NCI-H446 (cell line): ENCODE measurements at places on chromosomes 13 and 19.

GRCh38 chr13:101978552-101979315, 423.1 kb downstream of the FGF14 start:
- no peak for DNase-seq

- no peak for DNase-seq
These were observed 1372.3 kb upstream of the SPRY2 start for GRCh38 chr13:81713201-81713600.

DNA sequence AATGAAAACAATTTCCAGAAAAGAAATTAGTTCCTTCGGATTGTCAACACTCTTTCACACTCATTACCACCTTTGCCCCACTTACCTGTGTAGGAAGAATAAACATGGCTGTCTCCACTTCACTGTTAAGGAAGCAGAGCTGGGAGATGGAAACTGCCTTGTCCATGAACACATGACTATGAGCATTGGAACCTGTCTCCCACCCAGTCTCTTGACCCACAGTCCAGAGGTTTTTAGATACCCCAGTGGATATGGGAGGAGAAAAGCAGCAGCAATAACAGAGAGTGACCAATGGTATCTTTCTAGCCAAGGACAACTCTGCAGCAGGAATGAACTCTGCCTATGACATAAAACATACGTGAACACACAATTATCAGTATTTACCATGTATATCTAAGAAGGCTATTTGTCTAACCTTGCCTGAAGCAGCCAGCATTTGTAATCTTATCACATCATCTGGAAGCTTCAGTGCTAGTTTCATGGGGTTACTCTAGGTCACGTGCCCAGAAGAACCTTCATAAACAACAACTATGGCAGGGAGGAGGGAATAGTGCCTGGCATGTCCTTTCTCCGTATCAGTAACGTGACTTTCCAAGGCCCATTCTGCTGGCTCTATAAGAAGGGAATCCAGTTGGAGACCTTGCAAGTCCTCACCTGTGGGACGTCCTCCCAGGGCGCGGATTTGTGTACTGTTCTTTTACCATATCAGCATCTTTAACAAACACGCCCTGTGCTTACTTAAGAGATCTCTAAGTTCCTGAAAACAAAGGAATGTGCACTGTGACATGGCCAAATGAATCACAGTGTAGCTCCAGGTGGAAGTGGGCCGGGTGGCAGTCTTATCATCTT, 221.8 kb upstream of the UBL3 start:
- DNase-seq: no peak

DNA sequence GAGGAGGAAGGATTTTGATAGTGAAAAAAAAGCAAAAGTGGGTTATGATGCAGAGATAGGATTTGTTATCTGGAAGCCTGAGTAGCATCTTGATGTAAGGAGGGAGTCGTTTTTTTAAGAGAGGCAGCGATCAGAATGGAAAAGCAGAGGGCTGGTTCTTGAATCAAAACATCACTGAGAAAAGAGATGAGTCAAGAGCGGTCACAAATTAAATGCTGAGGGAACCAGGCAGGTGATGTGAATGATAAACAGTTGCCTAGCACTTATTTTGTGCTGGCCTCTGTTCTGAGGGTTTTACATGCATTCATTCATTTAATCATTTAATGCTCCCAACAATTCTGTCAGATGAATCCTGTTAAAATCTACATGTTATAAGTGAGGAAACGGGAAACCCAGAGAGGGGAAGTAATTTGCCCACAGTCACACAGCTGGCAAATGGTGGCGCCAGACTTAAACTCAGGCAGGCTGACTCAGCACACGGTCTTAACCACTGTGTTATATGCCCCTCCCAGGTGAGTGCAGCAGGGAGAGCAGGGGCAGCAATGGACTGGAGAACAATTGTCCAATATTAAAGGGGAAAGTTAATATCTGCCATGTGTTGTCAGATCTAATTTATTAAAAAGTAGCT, 21.4 kb downstream of the SIGLECL1 start:
- DNase-seq: no peak

DNA sequence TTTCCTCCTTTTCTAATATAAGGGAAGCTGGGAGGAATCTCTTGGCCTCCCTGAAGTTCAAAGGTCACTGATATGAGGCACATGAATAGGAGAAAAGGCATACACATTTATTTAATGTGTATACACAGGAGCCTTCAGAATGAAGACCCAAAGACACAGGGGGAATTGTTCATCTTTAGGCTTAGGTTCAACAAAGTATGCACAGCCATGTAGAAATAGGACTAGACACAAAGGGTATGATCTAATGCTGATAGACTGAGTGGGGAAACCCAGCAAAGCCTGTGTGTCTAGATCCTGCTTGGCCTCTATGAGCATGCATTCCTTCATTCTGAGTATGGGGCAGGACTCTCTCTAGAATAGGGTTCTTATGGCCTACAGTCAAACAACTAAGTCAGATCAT, 177.1 kb upstream of the RFC3 start:
- DNase-seq: no peak

DNA sequence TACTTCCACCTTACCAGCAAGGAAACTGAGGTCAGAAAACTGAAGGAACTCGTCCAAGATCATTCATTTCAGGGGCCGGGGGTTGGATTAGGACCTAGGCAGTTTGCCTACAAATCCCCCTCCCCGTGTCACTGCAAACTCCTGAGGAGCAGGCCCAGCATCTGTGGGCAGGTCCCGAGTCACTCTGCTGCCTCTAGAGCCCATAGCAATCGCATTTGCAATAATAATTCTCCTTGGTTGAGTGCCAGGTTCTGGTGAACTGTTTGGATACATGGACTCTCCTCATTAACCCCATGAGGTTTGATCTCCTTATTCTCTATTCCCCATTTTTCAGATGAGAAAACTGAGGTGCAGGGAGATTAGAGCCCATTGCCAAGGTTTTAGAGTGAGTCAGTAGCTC, 903 bp downstream of the PIN1 start:
- no peak for DNase-seq

- DNase-seq: no peak
These were observed 10.0 kb downstream of the NRTN start for GRCh38 chr19:5814852-5815246.

- no peak for DNase-seq
These were observed 12.4 kb downstream of the C19orf25 start for GRCh38 chr19:1466461-1467214.

DNA sequence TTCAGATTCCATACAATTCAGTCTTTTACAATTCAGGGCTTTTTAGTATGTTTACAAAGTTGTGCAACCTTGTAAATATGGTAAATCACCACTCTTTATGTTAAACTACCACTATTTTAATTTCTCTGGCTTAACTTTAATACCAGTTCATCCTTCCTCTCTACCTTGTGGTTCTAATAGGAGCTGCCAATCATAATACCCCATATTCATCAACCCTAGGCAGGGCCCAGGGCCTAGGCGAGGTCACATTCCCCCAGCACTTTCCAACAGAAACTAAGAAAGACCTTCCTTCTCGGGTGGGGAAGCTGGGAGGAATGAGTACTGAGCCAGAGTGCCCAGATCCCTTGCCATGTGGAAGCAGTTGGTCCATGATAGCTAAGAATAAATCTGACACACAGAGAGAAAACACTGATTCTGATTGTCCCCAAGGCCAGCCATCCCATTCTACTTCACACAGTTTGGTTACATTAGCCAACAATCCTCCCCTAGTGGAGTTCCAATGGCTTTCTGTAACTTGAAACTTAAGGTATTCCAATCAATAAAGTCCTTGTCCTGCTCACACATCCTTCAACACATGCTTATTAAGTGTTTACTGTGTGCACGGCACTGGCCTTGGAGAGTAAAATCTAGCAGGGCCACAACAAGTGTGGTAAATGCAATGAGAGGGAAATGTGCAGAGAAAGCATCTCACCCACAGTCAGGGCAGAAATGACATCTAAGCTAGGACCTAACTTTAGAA, 76.8 kb downstream of the NUFIP1 start:
- no peak for DNase-seq

GRCh38 chr19:5690955-5691821, 1.1 kb downstream of the RPL36 start:
- DNase-seq: no peak

GRCh38 chr19:32876919-32877285, 7.3 kb upstream of the SLC7A9 start:
- DNase-seq: no peak

DNA sequence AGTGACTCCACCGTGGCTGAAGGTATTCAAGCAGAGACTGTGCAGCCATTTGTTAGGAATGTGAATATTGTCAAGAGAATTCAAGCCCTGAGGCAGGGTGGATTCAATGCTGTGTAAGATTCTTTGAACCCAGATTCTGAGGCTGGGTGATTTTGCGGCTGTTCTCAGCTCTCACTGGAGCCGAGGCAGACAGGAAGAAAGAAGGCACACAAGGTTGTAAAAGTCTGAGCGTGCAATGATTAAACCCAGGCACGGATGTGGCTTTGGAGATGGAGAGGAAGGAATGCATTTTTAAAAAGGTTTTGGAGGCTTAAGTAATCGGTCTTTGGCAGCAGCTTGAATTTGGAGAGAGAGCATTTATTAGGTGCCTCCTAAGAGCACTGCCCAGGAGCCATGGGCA, 187.9 kb downstream of the KATNAL1 start:
- DNase-seq: no peak

- DNase-seq: peak; percentile 27
These were observed 31.1 kb downstream of the RDH8 start for GRCh38 chr19:10044390-10044789.

GRCh38 chr13:99004978-99005377, 27.1 kb upstream of the DOCK9 start:
- no peak for DNase-seq

GRCh38 chr19:29569038-29569911, 36.8 kb upstream of the POP4 start:
- DNase-seq: no peak

GRCh38 chr19:37333457-37333856, 37.4 kb upstream of the ZNF527 start:
- DNase-seq: no peak

DNA sequence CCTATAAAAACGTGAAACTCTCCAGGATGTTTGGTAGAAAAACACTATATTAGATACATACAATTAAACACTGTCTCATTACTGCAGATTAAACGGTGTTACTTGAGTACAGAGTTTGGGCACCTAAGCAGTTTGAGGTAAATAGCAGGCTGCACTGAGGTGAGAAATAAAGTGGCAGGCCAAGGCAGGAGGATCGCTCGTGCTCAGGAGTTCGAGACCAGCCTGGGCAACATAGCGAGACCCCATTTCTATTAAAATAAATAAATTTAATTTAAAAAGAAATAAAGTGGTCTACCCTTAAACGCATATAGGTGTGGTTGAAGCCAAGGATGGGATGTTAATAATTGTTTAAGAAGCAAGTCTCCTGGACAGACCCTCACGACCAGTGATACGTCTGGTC, 1.2 kb downstream of the PSPC1 start:
- no peak for DNase-seq

DNA sequence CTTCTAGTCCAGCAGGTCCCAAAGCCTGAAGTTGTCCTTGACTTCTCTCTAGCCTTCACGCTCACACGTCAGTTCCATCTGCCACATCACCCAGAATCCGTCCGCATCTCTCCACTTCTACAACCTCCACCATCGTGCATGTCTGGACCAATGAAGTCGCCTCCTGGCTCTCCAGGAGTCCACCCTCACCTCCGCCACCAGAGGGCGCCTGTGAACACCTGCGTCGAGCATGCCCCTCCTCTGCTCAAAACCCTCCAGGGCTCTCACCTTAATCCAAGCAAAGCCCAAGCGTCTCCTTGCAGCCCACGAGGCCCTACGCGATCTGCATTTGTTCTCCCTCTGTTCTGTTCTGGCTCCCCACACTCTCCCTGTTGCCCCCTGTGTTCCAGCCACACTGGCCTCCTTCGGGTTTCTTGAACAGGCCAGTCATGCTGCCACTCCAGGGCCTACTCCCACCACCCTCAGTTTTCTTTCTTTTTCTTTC, 3.7 kb downstream of the USHBP1 start:
- peak; percentile 88 for DNase-seq

- no peak for DNase-seq
These were observed 448.8 kb downstream of the FOXO1 start for GRCh38 chr13:40217675-40218074.

DNA sequence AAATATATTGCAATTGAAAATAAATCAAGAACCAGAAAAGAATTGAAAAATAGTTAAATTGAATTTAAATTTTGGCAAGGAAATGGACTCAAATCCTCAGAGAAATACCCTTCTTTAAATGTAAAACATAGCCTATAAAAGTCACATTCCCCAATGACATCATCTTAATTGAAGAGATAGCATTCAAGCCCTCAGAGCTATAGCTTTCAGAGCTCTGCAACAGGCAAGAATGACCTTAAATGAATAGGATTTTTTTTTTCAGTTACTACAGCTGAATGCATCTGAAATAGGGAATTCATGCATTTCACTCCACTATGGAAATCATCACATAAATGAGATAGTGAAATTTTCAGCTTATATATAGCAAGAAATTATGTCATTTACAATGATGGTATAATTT, 1049.0 kb downstream of the OLFM4 start:
- no peak for DNase-seq

DNA sequence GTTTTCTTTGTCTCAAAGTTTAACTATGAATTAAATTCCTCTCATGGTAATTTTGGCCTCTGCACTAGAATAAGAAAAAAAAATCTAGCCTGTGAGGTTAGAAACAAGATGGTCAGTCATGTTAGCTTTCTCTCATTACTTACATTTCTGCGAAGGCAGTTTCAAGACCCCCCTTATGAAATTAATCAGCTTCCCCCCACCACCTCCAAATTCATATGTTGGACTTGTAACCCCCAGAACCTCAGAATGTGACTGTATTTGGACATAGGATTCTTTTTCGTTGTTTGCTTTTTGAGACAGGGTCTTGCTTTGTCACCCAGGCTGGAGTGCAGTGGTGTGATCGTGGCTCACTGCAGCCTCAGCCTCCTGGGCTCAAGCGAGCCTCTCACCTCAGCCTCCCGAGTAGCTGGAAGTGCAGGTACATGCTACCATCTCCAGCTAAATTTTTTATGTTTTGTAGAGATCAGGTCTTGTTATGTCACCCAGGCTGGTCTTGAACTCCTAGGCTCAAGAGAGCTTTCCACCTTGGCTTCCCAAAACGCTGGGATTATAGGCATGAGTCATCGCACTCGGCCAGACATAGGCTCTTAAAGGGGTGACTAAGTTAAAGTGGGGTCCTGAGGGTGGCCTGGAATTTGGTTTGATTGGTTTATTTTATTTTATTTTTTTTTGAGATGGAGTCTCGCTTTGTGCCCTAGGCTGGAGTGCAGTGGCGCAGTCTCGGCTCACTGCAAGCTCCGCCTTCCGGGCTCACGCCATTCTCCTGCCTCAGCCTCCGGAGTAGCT, 1.4 kb downstream of the PLA2G4C start:
- DNase-seq: no peak

GRCh38 chr13:29562786-29563438, 32.6 kb downstream of the SLC7A1 start:
- no peak for DNase-seq

GRCh38 chr13:30715837-30716236, 19.5 kb upstream of the ALOX5AP start:
- DNase-seq: no peak

GRCh38 chr13:34469196-34469986, 472.7 kb upstream of the NBEA start:
- DNase-seq: no peak
